ENCODE measurements at places on chromosomes 2 and 18.

- DNase-seq: no peak
Observed at GRCh38 chr18:75280427-75281280, 70.1 kb downstream of the TSHZ1 start.

DNA sequence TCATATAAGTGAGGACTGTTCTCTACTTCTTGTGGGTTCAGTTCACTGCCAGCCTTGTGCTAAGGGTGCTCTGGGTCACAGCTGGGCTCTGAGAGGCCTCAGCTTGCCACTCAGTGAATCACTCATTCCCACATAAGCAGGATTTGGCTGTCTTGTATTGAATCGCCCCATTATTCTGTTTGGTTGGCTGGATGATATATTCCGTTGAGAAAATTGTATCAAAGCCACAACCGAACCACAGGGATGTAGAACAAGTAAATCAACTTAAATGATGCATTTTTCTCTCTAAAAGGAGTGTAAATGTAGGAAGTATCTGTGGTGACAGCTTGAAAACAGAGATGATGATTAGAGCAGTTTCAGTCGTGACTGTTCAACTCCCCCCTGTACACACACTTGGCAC is 39.6 kb downstream of the TTC39C start:
- no peak for DNase-seq

GRCh38 chr18:27520401-27520800 is 335.3 kb upstream of the CHST9 start:
- DNase-seq: no peak

GRCh38 chr2:73987109-73987947 is 2.6 kb downstream of the TET3 start:
- DNase-seq: no peak

- no peak for DNase-seq
Observed at GRCh38 chr2:68099260-68099659, 36.5 kb upstream of the C1D start.

GRCh38 chr2:233349005-233349998 is 5.0 kb upstream of the DGKD start:
- no peak for DNase-seq

DNA sequence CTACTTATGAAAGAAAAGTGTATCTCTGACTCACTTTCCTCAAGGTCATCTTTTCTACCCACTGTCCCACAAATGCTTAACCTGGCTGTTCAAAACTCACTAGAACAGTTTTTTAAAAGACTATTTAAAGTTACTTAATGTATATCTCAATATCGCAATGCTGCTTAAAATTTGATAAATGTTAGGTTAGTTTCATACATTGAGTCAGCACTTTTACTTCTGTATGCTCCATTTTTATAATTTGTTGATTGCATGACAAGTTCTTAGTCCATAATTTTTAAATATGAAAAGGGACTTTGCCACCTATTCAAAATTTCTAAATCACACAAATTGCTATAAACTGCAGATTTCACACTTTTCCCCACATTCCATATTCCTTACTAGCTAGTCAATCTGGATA is 231.7 kb upstream of the SLC39A10 start:
- DNase-seq: no peak
